ENCODE measurements at places on chromosomes 3 and 15.

GRCh38 chr3:168036619-168037018 is 59.1 kb downstream of the GOLIM4 start:
- no peak for DNase-seq

DNA sequence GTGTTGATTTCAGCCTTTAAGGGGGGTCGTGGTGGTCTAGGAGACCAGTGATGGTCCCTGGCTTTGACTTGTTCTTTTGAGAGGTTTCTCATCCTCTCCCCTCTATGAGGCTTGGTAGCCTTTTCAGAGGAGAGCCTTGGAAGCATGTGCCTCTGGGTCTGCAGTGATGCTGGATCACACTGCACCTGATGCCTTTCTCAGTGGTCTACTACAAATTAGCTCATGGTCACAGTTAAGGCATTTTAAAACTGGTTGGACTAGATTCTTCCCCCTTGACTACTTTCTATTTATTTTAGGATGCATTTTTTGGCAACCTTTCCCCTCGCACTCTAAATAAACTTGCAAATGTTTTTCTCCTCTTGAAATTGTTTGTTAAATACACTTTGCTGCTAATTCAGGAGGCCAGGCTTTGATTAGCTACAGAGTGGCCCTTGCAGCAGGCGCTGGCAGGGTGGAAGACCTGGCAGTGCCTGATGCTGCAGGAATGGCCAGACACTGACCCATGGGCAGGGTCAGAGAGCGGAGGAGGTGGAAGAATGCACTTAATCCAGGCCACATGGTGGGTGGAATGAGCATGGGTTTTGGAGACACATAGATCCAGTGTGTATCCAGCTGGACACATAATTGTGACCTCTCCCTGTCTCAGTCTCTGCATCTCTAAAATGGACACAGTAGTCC is 318.8 kb upstream of the CTDSPL start:
- DNase-seq, result no peak

- DNase-seq, result no peak
Measured at GRCh38 chr3:153845311-153845710, 275.9 kb upstream of the ARHGEF26 start.

GRCh38 chr3:183764847-183765731 is 60.3 kb downstream of the MAP6D1 start:
- DNase-seq, result no peak

GRCh38 chr3:12439161-12439940 is 44.9 kb upstream of the TSEN2 start:
- no peak for DNase-seq

DNA sequence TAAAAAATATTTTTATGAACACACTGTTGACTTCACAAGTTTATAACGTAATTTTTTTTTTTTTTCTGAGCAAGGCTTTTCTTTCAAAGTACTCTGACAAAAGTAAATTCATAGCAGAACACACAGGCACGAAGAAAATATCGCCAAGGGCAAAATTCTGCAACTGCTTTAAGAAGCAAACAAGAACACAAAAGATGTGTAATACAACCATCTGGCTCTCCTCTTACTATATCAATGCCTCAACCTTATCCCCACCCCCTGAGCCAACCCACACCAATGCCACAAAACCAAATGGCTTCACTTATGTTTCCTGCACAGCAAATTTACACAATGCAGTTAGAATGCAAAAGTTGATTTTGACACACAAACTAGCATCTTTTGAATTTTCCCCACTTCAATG is 274.2 kb downstream of the FOXP1 start:
- peak; percentile 81 for DNase-seq

DNA sequence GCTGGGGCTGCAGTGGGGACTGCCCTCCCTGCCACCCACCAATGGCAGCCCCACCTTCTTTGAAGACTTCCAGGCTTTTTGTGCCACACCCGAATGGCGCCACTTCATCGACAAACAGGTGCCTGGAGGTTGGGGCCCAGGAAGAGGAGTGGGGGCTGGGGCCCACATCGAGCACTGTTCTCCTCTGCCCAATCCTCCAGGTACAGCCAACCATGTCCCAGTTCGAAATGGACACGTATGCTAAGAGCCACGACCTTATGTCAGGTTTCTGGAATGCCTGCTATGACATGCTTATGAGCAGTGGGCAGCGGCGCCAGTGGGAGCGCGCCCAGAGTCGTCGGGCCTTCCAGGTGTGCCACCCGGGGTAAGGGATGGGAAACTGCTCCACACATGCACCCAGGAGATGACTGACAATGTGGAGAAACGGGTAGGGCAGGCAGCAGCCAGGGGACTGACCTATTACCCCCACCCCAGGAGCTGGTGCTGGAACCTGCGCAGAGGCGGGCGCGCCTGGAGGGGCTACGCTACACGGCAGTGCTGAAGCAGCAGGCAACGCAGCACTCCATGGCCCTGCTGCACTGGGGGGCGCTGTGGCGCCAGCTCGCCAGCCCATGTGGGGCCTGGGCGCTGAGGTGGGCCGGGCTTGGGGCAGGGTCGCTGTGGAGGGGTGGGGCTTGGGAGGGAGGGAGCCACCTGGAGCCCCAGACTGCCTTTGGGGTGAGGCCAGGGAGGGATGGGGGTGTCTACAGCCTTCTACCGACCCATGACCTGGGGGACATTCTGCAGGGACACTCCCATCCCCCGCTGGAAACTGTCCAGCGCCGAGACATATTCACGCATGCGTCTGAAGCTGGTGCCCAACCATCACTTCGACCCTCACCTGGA is 22.9 kb downstream of the NBEAL2 start:
- DNase-seq, result no peak

DNA sequence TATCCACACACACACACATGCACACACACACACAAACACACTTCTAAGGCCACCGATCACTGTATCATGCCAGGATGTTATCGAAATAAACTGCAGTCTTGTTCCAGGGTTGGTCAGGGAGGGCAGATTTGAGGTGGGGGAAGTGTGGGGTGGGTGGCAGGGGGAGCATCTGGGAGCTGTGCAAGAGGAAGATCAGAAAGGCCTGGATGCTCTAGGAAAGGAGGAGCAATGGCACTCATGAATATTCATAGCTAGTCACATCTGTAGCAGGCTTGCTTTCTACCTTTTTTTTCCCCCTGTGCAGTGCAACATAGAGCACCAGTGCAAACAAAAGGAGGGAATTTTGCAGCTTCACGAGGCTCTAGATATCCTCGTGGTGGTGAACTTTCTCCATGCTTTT is 84.9 kb downstream of the MEIS2 start:
- no peak for DNase-seq

- DNase-seq, result no peak
Measured at GRCh38 chr15:47366884-47367283, 350.4 kb upstream of the SEMA6D start.

DNA sequence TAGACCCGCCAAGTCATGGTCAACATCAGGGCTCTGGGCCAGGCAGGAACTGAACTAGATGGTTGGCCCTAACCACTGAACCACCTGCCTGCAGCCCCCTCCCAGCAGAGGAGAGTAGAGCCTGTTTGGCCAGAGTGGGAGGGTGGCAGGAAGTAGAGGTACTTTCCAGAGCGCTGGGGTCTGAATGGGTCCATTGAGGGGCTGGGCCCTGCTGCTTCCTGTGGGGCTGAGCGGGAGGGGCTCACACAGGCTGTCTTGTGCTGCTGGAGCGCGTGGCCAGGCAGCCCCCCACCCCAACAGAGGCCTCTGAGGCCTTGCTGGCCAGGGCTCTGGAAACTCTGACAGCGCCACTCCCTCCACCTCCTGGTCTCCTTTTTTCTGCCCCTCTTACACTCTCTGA is 17.4 kb downstream of the CSPG4 start:
- no peak for DNase-seq
